ENCODE measurements at places on chromosomes 1 and 21.
A peak's percentile ranks its signal among the peaks of the same experiment; 100 is the strongest.

- DNase-seq = no peak
Measured at GRCh38 chr21:33428669-33429068, 25.5 kb downstream of the IFNGR2 start.

DNA sequence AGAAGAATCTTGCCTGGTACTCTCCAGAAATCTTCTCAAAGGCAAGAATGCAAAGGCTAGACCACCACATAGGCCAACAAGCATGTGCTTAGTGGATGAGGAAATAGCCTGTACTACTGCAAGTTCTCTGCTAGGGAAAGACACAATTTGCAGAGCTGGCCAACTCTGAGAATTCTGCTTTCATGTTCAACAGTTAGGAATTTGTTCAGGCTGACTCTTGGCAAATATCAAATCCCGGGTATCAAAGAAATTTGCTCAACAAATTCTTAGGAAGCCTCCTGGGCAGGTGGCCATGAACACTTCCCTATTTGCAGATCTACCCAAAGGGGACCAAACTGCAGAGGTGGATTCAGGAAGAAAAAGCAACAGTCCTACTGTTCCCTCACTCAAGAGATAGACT lies 15.0 kb upstream of the H3-3A start:
- no peak for DNase-seq

- no peak for DNase-seq
Measured at GRCh38 chr1:23452011-23452411, 27.5 kb upstream of the TCEA3 start.

- DNase-seq = no peak
Measured at GRCh38 chr1:42178249-42178648, 13.7 kb upstream of the GUCA2A start.

- DNase-seq = no peak
Measured at GRCh38 chr1:151759241-151759640, 4.1 kb downstream of the MRPL9 start.

- peak; percentile 61 for DNase-seq
Measured at GRCh38 chr1:63073309-63074306, 248.8 kb upstream of the FOXD3 start.

DNA sequence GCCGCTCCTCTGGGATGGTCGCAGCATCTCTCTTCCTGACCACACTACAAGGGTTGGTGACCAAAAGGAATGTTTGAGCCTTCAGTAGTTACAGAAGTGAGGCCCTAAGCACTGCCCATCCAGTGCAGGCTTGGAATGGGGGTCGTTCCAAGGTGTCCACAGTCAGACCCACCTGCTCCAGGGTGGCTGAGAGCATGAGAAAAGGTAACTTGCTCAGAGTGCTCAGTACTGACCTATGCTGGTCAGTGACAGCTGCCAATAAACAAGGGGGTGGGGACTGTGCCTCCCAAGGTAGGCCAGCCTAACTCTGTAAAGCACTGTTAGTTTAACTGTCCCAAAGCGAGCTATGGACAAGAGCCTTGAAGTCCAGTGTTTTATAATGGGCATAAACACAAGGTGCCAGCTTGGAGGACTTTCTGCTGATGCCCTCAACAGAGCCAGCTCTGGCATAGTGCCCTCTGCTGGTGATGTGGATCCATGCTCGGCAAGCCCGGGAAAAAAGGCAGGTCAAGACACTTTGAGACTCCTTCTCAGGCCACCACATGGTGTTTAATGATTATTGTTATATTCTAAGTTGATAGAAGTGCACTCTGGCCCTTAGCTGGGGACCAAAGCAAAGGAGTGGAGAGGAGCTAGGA lies 78.1 kb upstream of the DNAH14 start:
- DNase-seq = peak; percentile 66

GRCh38 chr1:56921479-56921878 lies 44.3 kb downstream of the C8B start:
- no peak for DNase-seq

DNA sequence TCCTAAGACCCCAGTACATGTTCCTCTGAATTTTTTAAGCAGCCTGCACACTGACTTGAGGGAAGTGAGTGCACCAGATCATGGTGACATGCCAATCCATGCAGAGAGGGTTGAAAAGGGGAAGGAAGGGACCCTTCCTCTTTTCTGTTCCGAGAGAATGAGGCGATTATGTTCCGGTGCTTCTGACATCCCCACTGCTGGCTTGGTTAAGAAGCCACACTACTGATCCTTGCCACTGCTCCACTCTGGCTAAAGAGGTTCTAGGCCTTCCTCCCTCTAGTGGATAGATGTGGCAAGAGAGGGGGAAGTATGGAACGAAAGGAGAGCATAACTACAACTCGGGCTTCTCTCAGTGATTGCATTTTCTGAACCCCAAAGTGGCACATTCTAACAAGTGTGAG lies 1.8 kb upstream of the CYB5R1 start:
- DNase-seq = peak; percentile 22

GRCh38 chr1:70485624-70486023 lies 74.6 kb downstream of the CTH start:
- DNase-seq = no peak

DNA sequence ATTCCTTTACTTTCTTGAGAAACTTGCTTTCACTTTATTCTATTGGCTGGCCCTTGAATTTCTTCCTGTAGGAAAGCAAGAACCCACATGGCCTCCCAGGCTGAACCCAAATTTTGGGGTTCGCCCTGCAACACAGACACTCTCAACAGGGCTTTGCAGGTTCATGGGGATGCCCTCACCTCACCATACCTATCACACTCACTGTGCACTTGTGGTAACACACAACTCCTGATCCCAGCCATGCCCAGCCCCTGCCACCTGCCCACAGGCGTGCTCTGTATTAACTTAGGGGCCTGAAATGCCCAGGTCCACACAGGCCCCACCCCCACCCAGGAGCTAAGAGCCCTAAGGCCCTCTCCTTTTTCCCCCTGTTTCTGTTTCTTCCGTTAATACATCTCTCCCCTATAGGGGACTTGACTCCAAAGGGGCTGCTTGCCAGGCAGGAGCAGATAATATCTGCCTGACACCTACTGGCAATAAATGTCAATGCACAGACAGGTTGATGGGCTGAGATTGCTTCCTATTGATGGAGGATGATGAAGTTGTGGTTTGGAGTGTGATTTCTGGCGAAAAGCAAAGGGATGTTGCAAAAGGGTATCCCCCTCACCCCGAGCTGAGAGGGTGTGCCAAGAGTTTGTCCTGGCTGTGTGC lies 171.5 kb downstream of the AJAP1 start:
- DNase-seq = peak; percentile 21

- no peak for DNase-seq
Measured at GRCh38 chr1:76269155-76269554, 194.6 kb downstream of the ST6GALNAC3 start.

DNA sequence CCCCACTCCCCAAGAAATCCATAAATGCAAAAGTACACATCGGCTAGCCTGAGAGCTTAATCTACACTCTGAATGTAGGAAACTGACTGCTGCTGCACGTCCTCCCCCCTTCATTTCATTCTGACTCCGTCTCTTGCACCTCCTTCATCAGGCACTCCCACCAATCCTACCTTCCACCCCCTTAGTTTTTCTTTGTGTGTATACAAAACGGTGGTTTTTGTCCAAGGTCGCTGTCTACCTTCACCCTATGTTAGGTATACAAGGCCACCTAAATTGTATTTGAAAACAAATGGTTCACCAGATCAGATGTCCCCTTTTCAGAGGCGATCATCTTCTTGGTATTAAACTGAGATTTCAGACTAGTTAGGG lies 1.9 kb downstream of the WDR26 start:
- DNase-seq = no peak

GRCh38 chr1:36352910-36353878 lies 29.7 kb upstream of the EVA1B start:
- DNase-seq = no peak

- DNase-seq = no peak
Measured at GRCh38 chr1:6930732-6931300, 145.6 kb downstream of the CAMTA1 start.

GRCh38 chr1:155984341-155984740 lies 6.0 kb upstream of the ARHGEF2 start:
- no peak for DNase-seq

GRCh38 chr1:68016381-68016780 lies 34.0 kb downstream of the DIRAS3 start:
- no peak for DNase-seq

DNA sequence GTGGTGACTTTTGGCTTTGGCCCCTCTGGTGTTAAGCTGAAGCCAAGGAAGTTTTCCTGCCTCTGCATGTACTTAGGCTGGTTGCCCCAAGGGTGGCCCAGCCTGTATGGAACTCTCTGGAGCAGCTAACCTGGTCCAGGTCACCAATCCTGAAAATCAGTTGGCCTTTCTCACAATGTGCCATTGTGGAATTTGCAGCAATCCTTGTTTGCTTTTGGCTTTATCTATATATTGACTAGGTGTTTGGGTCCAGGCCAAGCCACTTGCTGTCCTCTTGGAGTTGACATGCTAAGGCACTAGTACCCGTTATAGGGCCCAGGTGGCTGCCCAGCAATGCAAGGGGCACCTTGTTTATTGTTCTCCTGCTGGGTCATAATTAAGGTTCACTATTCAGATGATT lies 124.6 kb downstream of the CAMTA1 start:
- no peak for DNase-seq

DNA sequence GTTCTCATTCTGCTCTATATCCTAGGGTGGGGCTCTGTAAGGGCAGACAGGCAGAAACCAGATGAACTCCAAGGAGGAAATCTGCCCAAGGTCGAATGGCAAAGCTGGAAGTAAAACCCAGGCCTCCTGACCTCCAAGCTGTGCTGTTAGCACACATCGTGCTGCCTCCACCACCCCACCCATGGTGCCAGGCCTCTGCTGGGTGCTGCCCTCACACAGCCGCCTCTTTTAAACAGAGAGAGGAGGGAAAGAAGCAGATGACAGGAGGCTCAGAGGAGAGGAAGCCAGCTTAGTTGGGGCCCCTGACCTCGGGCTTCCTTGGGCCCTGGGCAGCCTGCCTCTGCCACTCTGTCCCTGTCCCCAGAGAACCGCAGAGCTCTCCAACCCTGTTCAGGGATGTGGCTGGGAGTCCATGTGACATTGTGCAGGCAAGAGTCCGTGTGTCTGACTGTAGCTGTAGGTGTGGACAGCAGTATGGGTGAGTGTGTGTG lies 1.1 kb downstream of the SYNC start:
- DNase-seq = no peak

DNA sequence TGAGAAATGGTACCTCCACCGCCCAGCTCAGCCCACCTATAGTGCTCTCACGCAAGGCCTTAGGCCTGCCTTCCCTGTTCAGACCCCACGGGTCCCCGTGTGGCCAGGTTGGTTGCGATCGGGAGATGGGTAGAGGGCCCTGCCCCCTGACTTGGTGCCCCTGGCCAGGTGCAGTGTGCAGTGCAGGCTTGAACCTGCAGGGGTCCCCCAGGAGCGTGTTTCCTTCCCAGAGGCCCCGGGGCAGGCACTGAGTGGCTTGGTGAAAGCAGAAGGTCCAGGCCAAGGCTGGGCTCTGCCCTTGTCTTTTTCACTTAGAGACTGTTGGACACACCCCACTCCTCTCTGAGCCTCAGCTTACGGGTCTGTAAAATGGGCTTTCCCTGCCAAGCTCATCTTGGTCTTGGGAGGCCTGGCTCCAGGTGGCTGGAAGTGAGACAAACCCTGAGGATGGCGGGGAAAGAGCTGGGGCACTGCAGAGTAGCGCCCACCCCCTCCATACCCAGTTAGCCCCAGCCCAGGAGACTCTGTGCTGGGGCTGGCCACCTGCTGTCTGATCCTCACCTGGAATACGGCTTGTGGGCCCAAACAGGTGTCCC lies 9.3 kb upstream of the HES5 start:
- no peak for DNase-seq

DNA sequence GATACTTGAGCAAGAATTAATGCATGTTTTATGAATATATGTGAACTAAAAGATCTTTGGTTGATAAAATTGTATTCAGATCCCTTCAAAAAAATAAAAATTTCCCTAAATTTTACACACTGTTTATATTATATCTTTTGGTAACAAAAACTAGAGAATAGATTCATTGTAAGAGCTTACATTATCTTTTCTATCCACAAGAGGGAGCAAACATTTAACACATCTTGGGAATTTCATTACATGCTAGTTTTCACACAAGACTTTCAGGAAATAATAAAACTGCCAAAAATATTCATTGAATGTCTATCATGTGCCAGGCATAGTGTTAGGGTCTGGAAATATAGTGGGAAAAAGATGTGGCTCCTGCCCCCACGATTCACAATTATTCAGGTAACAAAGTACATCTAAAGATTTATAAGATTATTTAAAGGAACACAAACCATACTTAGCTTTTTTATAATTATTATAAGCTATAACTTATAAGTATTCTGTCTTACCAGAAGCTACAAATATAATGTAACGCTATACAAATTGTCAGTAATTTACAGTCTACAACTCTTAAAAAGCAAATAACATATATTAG lies 30.6 kb downstream of the FAF1 start:
- DNase-seq = no peak

GRCh38 chr1:86912281-86912900 lies 1.5 kb downstream of the SELENOF start:
- DNase-seq = no peak

DNA sequence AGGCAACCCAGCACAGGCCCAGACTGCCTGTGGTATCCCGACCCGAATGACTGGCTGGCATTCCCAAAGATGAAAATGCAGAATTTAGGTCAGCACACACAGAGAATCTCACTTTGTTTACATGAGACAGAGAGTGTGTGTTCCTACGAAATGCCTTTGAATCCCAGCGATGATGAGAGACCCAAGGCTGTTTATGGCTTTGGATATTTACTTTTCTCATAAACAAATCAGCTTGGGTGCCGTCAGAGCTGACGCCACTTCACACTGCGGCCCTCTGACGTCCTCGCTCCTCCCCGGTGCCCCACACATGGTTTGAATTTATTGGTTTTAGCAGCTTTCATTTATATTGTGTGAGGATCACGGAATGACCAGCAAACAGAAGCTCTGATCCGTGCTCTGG lies 18.7 kb downstream of the TRABD2B start:
- no peak for DNase-seq

- no peak for DNase-seq
Measured at GRCh38 chr1:117112047-117112717, 9.4 kb downstream of the TRIM45 start.

GRCh38 chr1:159752135-159752580 lies 28.6 kb upstream of the DUSP23 start:
- DNase-seq = no peak

- peak; percentile 63 for DNase-seq
Measured at GRCh38 chr1:160092366-160093068, 5.9 kb downstream of the IGSF8 start.

Data from posterior cingulate gyrus (tissue), 11 donors.